Dorsolateral prefrontal cortex (tissue), 122 donors: ENCODE measurements at places on chromosomes 1 and 21. TPM values are rescaled to one million over a fixed set of nuclear protein-coding genes. Genes with fewer than 3 reads are reported as not detected.

CCDC27 gene
- not detected for total RNA-seq

PLD5 gene
- 8.4 TPM for total RNA-seq

SHC1 gene
- total RNA-seq: 23.8 TPM

SPATA46 gene
- not detected for total RNA-seq

C1QA gene
- 22.3 TPM for total RNA-seq

GPR52 gene
- 8.6 TPM for total RNA-seq

USP16 gene
- total RNA-seq: 33.9 TPM
